ENCODE measurements at places on chromosomes 4 and X. TPM values are rescaled to one million over a fixed set of nuclear protein-coding genes. Genes with fewer than 3 reads are reported as not detected.

DNA sequence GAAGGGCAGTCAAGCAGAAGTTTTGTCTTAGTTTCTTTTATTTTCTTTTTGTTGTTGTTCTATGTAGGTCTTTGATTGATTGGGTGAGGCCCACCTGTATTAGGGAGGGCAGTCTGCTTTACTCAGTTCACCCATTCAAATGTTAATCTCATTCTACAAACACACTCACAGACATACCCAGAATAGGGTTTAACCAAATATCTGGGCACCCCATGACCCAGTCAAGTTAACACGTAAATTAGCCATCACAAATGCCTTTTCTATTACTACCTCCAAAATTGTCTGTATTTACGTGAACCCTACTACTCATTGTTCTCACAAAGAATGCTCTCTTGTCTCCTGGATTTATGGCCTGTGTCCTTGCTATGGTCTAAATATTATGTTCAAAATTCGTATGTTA is 339.7 kb downstream of the ANK2 start:
- no peak for DNase-seq

- peak; percentile 29 for DNase-seq
Observed at GRCh38 chr4:24747234-24747975, 48.0 kb upstream of the SOD3 start.

- DNase-seq = peak; percentile 46
Observed at GRCh38 chr4:83252782-83253405, 31.7 kb downstream of the COQ2 start.

GRCh38 chrX:74324131-74324530 is 20.2 kb downstream of the ZCCHC13 start:
- no peak for DNase-seq

GRCh38 chr4:163132469-163133218 is 34.0 kb downstream of the NAF1 start:
- DNase-seq = no peak

DNA sequence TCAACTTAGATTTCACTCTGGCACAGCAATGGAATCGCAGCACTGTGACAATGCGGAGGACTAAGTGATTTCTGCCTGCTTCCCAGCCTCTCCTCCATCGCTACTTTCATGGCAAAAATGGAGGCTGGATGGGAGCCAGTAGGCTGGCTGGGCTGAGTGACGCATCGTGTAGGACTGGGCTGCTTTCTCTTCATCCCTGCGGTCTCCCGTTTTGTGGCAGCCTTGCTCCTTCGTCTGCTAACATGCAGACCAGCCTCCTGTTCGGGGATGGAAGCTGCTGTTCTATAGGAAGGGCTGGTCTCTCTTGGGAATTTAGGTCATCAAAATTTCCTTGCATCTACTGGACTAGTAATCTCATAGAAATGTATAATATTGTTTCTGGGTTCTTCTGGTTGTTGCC is 15.8 kb upstream of the RGS12 start:
- peak; percentile 74 for DNase-seq

- peak; percentile 3 for DNase-seq
Observed at GRCh38 chrX:123738378-123738940, 5.6 kb upstream of the THOC2 start.

GRCh38 chr4:123468479-123469031 is 72.0 kb downstream of the SPRY1 start:
- no peak for DNase-seq

DNA sequence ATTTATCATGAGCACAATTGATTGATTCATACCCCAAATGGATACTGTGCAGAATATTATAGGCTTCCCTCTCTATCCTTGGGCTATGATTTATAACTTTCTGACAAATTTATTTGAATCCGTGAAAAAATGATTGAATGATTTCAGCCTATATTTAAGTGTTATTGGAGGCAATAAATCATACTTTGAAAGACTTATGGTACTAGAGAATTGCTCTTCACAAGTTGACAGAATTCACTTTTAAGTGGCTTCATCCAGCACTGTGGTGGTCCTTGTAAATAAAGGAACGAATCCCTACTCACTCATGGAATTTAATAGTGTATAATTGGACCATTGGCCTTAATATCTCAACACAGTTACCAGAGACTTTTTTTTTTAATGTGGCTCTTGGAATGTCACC is 174.8 kb upstream of the TLL1 start:
- no peak for DNase-seq

- DNase-seq = peak; percentile 6
Observed at GRCh38 chr4:84451546-84451945, 47.5 kb downstream of the NKX6-1 start.

RADX gene
- 2.4 TPM for total RNA-seq

SEC31A gene
- 174 TPM for total RNA-seq

KLHL15 gene
- 14.7 TPM for total RNA-seq

MAGEA6 gene
- total RNA-seq = 85.4 TPM

DMD gene
- total RNA-seq = 2.0 TPM

HERC3 gene
- total RNA-seq = 7.8 TPM

KLHL13 gene
- 0.12 TPM for total RNA-seq

DDX3X gene
- 210 TPM for total RNA-seq

Data from RPMI7951 (cell line).